SK-N-MC (cell line): ENCODE measurements at places on chromosomes 2 and 18.

DNA sequence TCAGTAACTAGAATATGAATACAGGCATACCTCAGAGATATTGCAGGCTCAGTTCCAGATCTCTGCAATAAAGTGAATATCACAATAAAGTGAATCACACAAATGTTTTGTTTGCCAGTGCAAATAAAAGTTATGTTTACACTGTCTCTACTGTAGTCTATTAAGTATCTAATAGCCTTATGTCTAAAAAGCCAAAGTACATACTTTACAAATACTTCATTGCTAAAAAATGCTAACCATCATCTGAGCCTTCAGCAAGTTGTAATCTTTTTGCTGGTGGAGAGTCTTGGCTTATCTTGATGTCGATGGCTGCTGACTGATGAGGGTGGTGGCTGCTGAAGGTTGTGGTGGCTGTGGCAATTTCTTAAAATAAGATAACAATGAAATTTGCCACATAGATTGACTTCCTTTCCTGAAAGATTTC lies 159.4 kb downstream of the MYO1B start:
- no peak for DNase-seq

DNA sequence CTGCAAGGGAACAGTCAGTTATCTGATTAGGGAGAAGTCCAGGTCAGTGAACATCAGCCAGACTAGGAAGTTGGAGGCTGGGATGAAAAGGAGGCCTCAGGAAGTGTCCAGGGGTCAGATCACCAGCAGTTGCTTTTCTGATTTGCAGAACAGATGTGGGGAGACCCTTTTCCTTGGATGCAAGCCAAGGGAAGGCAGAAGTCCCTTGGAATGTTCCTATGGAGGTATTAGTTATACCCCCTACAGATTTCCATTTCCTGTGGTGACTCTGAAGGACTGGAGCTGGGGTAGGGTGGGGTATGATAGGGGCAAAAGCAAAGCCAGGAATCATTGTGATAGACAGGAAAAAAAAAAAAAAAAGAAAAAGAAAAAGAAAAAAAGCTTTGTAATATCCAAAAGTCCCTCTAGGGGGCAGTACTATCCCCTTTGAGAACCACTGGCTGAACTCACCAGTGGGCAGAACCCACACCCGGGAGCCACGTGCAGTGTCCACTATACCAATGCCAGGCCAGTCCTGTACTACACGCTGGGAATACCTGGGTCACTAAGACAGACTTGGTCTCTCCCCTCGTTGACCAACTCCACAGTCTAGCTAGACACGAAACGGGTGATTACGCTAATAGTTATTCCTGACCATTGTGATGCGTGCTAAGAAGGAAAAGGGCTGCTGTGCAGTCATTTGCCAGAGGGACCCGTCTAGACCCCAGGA lies 7.4 kb downstream of the DYSF start:
- DNase-seq: no peak

DNA sequence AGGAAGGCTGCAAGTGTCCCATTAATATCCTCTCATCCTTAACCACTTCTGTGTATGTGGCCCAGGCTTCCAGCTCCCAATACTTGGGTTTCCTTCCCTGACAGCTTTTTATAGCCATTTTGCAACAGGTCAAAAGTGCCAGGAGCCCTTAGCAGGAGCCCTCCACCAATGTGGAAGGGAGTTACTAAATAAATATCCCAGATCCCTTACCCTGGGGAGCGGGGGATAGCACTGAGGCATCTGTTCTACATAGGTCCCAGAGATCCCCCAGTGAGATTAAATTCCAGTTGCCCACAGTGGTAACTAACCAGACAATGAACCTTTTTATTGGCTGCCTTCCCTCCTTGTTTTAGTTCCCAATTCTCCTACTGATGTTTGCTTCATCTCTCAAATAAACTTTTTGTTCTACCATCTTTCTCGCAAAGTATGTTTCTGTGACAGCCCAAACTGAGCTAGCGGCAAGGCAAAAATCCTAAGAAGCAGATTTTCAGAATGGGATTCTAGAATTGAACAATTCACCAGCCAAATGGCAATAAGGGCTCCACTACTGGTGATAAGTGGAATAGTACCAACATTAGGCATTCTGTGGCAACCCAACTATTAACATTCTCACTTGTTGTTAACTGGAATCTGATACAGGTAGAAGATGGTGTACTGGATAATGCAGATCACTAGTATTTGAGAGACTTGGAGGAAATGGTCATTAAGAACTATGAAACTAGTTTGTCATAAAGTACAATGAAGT lies 83.9 kb upstream of the MAPRE2 start:
- no peak for DNase-seq

DNA sequence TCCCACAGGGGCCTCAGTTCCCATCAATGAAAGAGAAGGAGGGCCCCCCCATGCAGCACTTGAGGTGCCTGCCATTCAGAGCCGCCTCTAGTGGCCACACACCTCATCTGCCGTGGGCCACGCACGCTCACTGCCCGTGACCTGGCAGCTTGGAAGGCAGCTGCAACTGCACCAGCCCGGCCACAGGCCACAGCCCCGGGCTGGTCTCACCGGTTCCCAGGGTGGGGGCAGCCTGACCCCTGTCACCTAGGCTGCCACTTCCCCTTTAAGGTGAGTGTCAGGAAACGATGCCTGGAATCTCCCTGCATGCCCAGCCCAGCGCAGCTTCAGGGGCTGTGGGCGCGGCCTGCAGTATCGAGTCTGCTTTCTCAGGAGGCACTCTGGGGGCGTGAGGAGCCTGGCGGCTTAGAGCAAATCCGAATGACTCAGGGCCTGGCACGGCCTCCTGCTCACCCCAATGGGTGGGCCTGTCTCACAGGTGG lies 2.6 kb downstream of the MAB21L4 start:
- no peak for DNase-seq

GRCh38 chr2:149225446-149225845 lies 104.9 kb upstream of the LYPD6 start:
- DNase-seq: no peak

DNA sequence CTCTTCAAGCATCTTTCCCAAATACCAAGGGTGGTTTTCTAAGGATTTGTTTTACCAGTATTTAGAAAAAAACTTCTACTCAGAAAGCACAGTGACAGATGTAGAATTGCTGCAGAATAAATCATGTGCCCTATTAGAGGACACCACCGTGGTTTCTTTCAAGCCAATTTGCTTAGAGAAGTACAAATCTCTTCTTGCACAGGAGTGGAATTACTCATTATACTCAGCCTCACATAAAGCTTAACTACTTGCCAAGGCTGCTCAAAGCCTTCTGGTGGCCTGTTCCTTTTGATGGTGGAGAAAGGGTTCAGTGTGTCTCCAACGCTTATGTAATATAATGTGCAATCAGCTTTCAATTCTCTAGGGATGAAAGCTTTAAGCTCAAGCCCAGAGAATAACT lies 66.5 kb upstream of the CTNNA2 start:
- no peak for DNase-seq

GRCh38 chr2:62216616-62217015 lies 20.7 kb downstream of the B3GNT2 start:
- no peak for DNase-seq
